ENCODE measurements at places on chromosomes 7 and 10.
A peak's percentile ranks its signal among the peaks of the same experiment; 100 is the strongest.

DNA sequence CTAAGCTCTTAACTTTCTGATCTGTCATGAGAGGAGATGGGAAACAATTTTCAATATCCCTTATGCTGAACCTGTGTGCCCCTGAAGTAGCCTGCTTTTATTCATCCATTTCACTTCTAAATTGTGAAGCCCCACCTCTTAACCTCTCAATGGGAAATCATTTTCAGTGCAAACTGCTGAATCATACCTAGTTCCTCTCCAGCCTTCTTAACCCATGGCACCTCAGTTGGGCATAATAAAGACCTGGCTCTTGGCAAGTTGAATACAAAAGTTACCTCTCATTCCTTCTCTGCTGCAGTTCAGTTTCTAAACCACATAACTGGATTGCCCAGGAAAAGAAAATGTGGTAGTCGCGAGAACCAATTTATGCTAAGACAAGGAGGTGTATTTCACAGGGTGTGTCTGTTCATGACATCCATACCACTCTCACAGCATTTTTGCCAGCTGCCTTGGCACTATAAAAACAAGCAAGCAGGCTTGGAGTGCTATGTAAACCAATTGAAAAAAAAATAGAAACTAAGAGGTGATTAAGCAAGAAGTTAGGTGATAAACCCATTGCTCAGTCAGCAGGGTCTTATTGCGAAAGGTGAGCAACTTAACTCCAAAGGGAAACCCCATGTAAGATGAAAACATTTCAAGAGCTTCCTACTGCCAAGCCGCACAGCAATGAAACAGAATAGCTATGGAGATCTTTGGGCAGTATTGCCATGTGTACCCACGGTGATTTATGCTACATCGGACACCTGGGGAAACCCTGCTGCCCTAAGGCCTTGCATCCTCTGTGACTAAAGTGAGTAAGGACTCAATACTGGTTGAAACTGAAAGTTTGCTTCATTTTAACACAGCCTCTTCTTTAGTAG, 57.0 kb upstream of the DKK1 start:
- no peak for DNase-seq

- DNase-seq = no peak
These were observed 60.6 kb upstream of the AUTS2 start for GRCh38 chr7:69537691-69538090.

DNA sequence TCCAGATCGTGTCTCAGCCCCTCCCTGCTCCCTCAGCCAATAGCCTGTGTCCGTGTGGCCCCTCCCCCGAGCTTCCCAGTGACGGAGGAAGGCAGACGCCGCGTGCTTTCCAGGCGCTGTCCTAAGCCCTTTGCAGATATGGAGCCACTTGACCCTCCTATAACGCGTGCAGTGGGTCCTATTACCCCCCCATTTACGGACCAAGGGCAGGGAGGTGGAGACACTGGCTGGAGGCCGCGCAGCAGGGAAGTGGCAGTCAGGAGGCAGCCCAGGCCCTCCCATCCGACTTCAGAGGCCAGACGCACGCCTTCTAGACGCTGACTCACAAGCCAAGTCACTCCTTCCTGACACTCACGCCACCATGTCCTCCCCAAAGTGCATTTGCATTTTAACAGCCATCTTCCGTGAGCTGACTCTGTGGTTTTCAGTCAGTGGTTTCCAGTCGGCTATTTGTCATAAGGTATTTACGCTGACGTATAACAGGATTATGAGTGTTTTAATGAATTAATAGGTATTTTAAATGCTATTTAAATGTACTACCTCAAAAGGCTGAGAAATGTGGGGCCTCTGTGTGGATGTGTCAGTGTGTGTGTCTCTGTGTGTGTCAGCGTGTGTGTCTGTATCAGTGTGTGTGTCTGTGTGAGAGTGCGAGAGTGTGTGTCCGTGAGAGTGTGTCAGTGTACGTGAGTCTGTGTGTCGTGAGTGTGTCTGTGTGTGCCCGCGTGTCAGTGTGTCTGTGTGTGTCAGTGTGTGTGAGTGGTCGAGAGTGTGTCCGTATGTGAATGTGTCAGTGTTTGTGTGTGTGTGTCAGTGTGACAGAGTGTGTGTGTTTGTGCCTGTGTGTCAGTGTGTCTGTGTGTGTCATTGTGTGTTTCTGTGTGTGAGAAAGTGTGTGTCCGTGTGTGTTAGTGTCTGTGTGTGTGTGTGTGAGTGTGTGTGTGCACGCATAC, 92.0 kb upstream of the INSIG1 start:
- DNase-seq = peak; percentile 100

DNA sequence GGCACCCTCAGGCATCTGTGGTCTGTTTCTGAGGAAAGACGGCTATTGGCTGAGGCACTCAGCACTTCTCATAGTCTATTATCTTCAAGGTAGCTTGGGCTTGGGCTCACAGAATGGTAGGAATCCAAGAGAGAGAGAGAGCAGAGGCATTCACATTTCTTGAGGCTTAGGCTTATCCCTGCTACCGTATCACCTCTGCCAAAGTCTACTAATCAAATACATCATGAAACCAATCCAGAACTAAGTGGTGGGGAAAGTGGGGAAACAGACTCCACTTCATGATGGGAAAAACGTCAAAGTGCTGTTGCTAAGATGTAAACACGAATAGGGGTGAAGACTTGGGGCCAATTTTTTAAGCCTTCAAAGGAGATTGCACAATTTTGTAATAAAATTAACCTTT, 271.1 kb upstream of the SEMA3D start:
- no peak for DNase-seq

DNA sequence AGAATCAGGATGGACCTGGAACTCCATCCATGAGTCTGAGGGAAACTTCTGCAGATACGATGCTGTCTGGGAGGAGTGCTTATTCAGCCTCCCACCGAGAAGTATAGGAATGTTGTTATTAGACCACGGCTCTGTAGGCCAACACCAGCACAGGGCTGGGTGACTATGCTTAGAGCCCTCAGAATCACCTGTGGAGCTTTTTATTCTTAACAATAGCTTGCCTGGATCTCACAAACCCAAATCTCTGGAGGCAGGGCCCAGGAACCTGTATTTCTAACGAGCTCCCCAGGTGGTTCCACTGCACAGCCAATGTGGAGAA, 55.6 kb upstream of the ARID5B start:
- no peak for DNase-seq

GRCh38 chr7:129436335-129436923, 2.2 kb downstream of the STRIP2 start:
- no peak for DNase-seq

- DNase-seq = no peak
These were observed 761 bp downstream of the PTF1A start for GRCh38 chr10:23192712-23193434.

DNA sequence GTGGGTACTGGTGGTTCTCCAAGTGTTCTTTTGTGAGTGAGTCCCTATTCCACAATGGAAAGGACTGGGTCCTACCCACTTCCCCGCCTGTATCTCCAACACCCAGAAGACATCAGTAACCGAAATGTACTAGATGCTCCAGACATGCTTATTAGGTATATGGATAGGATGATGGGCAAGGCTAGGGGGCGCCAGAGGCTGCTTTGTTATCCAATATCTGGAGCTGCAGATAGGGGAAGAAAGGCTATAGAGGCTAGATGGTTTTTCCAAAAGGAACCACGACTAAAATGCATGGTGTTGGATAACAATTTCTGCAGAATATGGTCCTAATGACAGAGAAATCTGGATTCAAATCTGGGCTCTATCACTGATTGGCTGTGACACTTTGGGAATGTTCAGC, 56.2 kb upstream of the TM9SF3 start:
- DNase-seq = peak; percentile 53

DNA sequence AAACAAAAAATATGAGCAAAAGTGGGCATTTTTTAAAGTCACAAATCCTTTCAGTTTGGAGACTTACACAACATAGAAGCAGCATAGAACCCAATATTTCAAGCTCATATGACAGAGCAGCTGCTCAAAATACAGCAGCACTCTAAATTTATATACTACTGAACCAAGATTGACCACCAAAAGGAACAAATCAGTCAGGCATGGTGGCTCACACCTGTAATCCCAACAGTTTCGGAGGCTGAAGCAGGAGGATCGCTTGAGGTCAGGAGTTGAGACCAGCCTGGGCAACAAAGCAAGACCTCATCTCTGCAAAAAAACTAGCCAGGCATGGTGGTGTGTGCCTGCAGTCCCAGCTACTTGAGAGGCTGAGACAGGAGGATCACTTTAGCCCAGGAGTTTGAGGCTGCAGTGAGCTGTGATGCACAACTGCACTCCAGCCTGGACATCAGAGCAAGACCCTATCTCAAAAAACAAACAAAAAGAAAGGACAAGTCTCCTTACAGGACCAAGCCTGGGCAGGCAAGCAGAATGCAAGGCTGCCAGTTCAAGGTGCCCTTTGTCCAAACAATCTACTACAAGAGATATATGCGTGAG, 40.0 kb downstream of the PARD3 start:
- no peak for DNase-seq

DNA sequence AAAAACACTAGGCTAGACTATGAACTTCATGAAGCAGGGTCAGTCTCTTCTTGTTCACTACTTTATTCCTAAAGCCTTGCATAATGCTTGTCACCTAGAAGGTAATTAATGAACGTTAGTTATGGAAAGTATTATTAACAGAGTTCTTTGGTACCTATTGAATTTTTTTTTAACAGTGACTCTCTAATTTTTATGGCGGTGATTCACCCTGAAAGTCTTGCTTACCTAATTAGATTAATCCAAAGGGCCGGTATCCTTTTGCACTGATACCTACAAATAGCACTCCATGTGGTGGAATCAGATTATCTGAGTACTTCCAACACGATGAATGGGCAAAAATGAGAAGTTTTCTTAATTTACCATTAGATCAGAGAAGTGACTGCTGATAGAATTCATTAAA, 31.7 kb downstream of the STAM start:
- no peak for DNase-seq

GRCh38 chr10:103783681-103784080, 71.7 kb downstream of the SH3PXD2A start:
- no peak for DNase-seq

- peak; percentile 87 for DNase-seq
These were observed 4.6 kb downstream of the ARPC1B start for GRCh38 chr7:99379043-99379577.

DNA sequence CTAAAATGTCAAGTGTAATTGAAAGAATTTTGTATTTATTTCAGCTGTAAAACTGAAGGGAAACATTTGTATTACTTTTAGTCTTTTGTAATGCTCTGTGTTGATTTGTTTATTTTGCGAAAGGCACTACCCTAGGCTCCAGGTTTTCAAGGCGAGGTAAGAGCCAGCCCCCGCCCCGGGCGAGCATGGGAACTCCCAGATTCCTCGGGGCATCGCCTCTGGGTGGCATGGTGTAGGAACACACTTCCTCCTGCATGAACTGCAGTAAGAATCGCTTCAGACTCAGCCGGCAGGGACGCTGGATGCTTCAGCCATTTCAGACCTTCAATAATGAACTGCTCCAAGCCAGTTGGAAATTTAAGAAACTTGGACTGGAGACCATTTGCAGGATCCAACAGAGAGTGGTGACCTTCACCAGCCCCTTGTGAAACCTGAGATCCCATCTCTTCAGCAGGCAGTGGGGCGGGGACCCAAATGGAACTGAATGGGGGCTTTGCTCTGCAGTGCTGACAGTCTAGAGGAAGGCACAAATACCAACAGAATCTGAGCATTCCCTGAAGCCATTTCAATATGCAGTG, 544.3 kb upstream of the MGMT start:
- no peak for DNase-seq

GRCh38 chr10:30357806-30358205, 8.7 kb upstream of the MTPAP start:
- DNase-seq = no peak

- no peak for DNase-seq
These were observed 155.6 kb downstream of the TAX1BP1 start for GRCh38 chr7:27895551-27895950.

DNA sequence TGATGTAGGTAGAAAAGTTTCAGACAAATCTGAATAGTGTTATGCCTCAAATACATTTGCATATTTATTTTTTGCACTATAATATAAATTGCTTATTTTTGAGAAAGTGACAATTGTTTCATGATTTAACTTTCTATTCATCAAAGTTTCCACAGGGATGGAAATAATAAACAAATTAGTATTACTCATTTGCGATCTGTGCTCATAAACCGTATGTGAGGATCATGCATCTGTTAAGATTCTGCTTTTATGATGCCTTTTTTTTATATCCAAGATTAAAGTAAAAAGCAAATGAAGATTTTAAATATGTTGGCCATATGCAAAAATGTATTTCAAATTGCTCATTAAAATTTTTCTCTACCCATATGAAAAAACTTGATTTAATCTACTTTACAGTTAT, 45.2 kb upstream of the CAV2 start:
- DNase-seq = no peak

DNA sequence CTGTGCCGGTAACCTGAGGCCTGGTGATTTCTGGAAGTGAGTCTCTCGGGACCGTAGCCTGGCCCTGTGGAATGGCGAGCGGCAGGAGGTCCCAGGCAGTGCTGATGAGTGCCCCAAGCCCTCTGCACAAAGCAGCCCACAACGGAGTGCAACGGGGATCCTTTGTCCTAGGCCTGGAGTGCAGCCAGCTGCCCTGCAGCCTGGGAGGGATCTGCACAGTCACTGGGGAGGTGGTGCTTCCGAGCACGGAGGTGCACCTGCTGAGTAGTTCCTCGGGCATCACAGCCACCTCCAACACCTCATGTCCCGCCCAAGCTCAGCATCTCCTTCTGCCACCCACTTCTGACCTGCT, 162.8 kb upstream of the ZMIZ1 start:
- DNase-seq = no peak

- DNase-seq = no peak
These were observed 8.9 kb downstream of the NT5C3A start for GRCh38 chr7:33053721-33054120.

DNA sequence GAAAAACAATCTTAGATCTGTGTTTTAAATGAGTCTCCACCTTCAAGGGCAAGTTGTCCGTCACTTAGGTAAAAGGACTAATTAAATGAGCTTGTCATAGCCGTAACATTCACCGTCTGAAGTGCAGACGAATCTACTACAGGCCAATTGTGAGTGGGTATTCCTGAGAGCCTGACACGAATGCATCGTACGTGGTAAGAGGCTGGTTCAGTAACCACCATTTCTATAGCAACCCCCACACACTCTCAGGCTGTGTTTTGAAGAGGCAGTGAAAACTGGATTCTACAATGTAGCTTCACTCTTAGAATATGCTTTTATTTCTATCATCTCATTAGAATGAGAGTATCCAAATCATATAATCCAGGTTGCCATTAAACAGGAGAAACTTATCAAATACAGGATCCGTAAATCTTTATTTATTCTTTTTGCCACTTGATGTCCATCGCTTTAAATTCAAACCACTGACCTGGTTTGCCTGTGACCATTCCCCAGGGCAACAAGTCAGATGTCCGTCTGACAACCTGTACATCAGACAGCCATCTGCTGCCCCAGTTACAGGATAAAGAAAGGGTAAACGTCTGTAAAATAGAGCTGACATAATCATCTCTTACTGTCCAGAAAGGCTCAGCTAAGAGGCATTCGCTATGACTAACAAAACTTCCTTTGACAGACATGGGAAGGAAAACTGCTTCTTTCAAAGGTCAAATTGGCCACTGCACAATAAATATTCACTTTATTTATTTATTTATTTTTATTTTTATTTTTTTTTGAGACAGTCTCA, 70.3 kb upstream of the NMT2 start:
- DNase-seq = peak; percentile 30

All from HCEC 1CT (cell line).